Right ventricle myocardium superior (tissue), 1 donor: ENCODE measurements at places on chromosomes 5 and 9. TPM values are rescaled to one million over a fixed set of nuclear protein-coding genes. Genes with fewer than 3 reads are reported as not detected.
A peak's percentile ranks its signal among the peaks of the same experiment; 100 is the strongest.

DNA sequence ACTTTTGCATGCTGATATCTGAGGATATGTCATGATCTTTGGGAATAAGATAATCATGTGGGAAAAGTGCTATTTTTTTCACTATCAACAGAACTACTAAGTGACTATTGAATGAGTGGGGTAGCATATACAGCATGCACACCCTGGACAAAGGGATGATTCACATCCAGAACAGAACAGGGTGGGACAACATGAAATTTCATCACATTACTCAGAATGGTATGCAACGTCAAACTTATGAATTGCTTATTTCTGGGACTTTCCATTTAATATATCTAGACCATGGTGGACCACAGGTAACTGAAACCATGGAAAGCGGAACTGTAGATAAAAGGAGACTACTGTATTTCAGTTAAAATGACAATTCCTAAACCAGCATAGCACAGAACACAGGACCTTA is 370.0 kb downstream of the HINT1 start:
- no peak for DNase-seq

The GDNF gene
- not detected for total RNA-seq

- no peak for DNase-seq
These were observed 453.7 kb upstream of the RIOK2 start for GRCh38 chr5:97636766-97637165.

DNA sequence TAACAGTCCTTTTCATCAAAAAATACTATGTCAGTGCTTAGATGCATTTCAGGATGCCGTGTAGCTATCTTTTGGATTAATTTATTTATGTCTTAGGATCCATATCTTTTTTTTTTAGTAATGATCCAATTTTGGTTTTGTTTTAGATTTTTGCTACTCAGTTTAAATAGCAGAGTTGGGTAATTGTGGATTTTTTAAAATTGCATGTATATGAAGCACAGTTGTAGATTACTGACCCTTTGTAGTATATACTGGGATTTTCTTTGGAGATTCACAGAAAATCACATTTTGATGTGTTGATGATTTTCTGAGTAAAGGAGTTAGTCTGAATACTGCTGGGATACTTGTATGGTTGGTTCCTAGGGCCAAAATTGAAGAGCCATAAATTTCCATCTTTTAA is 111.8 kb downstream of the NIPBL start:
- no peak for DNase-seq

The LHX6 gene
- 3.4 TPM for total RNA-seq

The MLANA gene
- not detected for total RNA-seq

- no peak for DNase-seq
These were observed 297.8 kb downstream of the GADD45G start for GRCh38 chr9:89902450-89903140.

- DNase-seq, result no peak
These were observed 76.6 kb upstream of the NR4A3 start for GRCh38 chr9:99745085-99745484.

DNA sequence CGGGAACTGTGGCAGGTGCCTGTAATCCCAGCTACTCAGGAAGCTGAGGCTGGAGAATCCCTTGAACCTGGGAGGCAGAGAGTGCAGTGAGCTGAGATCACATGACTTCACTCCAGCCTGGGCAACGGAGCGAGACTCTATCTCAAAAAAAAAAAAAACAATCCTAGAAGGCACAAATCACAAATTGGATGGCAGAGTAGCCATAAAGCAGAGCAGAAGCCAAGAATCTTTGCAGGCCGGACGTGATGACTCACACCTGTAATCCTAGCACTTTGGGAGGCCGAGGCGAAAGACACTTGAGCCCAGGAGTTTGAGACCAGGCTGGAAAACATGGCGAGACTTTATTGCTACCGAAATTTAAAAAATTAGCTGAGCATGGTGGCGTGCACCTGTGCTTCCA is 9.2 kb upstream of the FUBP3 start:
- no peak for DNase-seq

- no peak for DNase-seq
These were observed 70.2 kb upstream of the CTSL start for GRCh38 chr9:87655731-87656130.

- DNase-seq, result no peak
These were observed 6.1 kb downstream of the IL12B start for GRCh38 chr5:159324102-159324755.

- DNase-seq, result peak; percentile 83
These were observed at the start of gene ADRA1B for GRCh38 chr5:159915904-159916840. ADRA1B (plus strand) TSS chr5:159916482; CDS start chr5:159916906, 424 bp downstream.

GRCh38 chr9:35180801-35181200 is 19.0 kb downstream of the UNC13B start:
- DNase-seq, result no peak

The TSLP gene
- total RNA-seq, result 4.5 TPM

GRCh38 chr5:11946317-11946716 is 42.1 kb upstream of the CTNND2 start:
- DNase-seq, result no peak

- DNase-seq, result no peak
These were observed 876 bp upstream of the JAK2 start for GRCh38 chr9:4984171-4984620.

DNA sequence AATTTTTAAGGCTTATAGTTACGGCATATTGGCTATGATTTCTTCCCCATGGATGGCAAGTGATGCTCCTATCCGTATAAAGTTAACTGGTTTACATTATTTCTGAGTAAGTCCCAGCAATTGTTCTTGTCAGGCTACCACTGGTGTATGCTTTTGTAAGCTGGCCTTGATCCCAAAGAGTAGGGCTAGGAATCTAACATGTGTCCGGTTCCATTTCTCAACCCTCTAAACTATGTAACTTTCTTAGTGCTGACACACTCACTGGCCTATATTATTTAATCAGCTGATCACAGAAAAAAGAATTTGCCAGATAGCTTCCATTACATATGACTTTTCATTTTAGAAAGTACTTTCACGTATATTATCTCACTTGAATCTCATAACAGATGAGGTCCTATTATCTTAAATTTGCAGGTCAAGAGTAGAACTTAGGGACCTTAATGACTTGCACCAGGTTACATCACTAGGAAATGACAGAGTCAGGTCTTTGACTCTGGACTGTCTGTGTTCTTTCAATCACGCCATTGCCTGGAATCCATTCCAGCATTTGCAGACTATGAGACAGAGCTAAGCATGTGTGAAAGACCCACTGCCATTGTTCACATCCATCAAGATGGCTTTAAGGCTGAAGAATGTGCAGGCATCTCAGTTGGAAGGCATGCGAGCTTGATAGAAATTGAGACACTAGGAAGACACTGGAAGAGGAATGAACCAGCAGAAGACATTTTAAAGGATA is 362.9 kb downstream of the ARRDC3 start:
- no peak for DNase-seq

GRCh38 chr9:131554087-131554842 is 8.9 kb downstream of the PRRT1B start:
- no peak for DNase-seq

The FOXD1 gene
- not detected for total RNA-seq

DNA sequence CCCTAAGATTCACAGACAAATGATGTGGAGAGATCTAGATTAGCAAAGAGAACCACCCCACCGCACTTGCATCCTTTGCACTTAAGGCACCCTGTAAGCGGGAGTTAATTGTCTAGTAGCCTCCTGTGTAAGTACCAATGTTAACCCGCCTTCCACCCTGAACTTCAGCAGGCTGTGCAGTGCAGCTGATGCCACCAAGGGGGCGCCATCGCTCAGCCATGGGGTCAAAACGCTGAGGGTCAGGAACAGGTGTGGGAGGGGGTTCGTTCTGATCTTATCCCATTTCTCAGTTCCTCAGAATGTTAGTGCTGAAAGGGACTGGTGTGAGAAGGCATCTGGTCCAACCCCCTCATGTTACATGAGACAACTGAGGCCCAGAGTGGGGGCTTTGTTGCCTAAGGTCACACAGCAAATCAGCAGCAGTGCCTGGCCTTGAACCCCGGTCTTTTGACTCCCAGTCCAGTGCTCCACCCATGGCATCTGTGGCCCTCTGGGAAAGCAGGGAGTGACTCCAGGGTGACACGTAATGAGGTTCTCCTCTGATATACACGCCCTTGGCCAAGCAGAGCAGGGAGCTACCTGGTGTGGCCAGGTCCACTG is 57.3 kb downstream of the CYFIP2 start:
- no peak for DNase-seq

The CTSL gene
- total RNA-seq, result 142 TPM

DNA sequence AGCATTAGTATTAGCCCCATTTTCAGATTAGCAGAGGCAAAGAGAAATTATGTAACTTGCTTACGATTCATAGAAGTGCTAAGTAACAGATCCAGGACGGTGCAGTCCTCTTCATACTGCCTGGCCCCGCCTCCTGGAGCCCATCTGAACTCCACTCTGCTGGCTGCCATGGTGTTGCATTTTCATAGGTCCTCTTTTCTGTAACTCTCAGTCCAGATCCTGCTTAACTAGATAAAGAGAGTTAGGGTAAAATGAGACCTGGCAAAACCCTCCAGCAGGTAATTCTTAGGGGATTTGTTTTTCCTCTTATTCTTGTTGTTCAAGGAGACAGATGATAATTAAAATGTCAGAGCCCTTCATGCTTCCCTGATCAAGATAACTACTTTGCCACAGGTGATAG is 135.1 kb upstream of the EFNA5 start:
- no peak for DNase-seq

- no peak for DNase-seq
These were observed 7.9 kb upstream of the ADGRD2 start for GRCh38 chr9:124442379-124442778.

The EMB gene
- total RNA-seq, result 15.9 TPM

- no peak for DNase-seq
These were observed 31.7 kb downstream of the UBE2QL1 start for GRCh38 chr5:6480133-6481051.

- no peak for DNase-seq
These were observed 215.1 kb downstream of the CD180 start for GRCh38 chr5:66981266-66982055.

- DNase-seq, result no peak
These were observed 32.8 kb upstream of the BASP1 start for GRCh38 chr5:17184588-17184987.

DNA sequence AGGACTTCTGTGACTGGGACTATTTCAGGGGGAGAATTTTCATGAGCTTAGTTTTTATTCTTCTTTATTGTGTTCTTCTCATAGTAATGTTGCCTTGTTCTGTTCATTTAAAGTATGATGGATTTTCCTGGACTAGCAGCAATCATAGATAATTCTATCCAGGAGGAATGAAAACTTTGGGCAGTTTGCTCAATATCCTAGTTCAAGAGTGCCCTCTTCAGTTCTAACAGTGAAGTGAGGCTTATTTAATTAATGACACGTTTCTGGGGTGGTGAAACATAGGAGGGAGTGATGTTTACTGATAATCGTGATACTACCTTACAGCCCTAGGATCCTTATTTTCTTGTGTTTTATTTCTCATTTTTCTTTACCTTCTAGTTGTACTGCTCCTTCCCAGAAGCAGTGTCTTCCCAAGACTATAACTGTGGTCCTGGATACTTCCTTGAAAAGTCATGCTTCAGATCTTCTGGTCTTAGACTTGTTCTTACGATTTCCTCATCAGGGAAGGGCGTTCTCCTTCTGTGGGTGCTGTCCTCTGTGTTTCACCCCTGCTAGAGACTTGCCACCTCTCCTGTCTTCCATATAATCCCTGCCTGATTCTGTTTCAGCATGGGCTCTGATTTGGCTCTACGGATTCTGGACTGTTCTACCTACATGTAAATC is 57.4 kb downstream of the CFAP95 start:
- no peak for DNase-seq

GRCh38 chr9:133453651-133454050 is 6.1 kb upstream of the CACFD1 start:
- DNase-seq, result no peak

DNA sequence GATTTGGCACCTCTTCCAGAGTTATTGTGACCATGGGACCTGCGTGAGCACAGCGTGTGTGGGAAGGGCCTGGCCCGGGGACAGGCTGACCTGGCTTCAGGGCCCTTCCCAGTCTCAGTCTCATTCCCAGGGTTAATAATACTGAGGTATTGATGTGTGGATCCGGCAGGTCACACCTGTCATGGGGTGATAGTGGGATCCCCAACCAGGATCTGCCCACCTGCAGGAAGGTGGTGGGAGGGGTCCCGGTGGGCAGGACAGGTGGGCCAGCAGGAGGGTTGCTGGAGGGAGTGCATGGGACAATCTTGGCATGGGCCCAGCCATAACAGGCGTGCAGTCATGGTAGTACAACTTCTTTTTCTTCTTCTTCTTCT is 55.4 kb downstream of the COL15A1 start:
- DNase-seq, result no peak

DNA sequence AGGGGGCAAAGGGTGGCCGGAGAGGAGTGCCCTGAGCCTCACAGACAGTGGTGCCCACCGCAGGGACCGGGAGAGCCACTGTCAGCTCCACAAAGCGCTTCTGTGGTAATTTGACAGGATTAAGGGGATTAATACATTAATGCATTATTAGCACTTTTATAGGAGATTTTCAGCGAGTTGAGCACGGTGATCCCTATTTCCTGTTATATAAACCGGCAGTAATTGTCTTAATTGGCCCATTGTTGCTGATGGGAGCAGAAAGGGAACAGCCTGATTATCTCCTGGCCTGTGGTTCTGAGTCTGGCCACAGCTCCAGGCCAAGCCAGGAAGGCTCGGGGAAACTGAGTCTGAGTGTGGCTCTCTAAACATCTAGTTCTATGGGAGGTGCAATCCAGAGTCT is 423.6 kb downstream of the CDK5RAP2 start:
- no peak for DNase-seq

DNA sequence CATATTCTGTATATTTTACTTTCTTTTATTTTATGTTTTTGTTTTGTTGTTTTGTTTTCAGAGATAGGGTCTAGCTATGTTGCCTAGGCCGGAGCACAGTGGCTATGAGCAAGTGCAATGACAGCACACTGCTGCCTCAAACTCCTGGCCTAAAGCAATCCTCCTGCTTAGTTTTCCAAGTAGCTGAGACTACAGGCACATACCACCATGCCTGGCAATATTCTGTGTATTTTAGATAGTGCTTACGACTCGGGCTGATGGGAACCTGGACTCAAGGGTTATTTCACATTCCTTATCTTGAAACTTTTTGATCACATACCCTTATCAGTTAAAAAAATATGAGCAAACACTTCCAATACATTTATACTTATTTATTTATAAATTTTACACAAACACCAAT is 119.0 kb upstream of the STARD4 start:
- no peak for DNase-seq

- no peak for DNase-seq
These were observed 65.9 kb upstream of the EFNA5 start for GRCh38 chr5:107736638-107737037.
